Activated CD8-positive, alpha-beta memory T cell treated with anti-CD3 and anti-CD28 coated beads for 1 hour (primary cell): ENCODE measurements at places on chromosomes 2 and 18.

GRCh38 chr2:10324095-10324832 is 21.6 kb downstream of the HPCAL1 start:
- no peak for DNase-seq

DNA sequence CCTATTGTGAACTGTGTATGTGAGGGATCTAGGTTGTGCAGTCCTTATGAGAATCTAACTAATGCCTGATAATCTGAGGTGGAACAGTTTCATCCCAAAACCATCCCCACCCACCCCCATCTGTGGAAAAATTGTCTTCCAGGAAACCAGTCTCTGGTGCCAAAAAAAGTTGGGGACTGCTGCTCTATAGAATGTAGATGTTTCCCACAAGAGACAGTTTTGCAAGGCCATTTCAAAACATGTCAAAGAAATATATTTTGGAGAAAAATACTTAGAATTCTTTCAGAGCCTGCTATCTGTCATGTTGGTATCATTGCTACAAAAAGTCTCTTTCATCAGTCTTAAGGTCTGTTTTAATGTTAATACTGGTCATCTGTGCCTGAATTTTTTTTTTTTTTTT is 4.1 kb upstream of the SLC39A10 start:
- DNase-seq, result no peak

DNA sequence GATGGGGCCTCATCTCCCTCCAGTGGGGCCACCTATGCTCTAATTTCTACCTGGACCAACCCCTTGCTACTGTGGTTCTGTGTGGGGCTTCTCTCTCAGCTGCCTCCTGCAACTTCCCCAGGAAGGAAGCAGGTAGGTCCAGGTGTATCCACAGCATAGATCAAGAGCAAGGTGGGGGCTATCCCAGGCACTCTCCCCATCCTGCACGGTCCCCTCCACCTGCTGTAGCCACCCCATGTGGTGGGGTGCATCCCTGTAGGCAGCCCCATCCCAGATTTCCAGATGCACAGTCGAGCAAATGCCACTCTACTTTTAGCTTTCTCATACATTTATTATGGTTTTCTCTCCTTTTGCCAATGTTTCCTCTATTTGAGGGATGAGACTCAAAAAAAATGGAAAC is 156.1 kb downstream of the FBXO15 start:
- no peak for DNase-seq

- DNase-seq, result no peak
Measured at GRCh38 chr2:54429811-54430551, 26.1 kb upstream of the SPTBN1 start.

DNA sequence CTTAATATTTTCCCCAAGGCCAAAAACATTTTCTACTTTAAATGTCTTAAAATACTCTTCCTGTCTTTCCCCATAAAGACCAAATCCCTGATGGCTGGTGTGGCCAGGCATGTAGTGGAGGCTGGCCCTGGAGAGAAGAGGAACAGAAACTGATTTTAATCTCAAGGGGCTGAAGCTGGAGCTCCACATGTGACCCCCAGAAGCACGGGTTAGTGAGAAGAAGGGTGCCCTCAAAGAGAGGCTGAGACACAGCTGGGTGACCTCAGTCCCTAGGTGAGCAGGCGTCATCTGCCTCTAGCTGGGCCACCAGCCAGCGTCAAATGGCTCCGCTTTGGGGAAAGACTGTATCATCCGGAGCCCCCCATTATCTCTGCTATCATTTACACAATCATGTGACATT is 19.3 kb upstream of the TMEM18 start:
- DNase-seq, result no peak

DNA sequence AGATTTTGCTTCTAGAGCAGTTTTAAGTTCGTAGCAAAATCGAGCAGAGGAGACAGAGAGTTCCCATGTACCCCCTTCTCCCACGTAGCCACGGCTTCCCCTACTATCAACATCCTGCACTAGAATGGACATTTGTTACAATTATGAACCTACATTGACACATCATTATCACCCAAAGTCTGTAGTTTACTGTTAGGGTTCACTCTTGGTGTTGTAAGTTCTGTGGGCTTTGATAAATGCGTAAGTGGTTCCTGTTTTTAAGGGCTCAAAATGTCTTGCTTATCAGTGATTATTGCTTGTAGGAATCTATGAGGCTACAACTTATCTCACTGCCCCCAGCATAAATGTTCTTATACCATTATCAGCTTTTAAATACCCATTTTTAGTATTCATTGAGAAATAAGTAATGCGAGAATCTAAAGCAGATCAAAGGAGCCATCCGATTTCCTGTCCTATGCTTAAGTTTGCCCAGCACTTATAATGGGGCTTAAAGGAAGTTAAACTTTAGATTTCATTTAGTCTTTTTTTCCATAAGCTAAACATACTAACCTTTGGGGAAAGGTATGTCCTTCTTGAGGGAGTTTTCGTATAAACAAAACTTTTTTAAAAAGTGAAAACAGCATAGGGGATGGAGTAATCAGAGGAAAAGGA is 118.7 kb downstream of the HAUS1 start:
- DNase-seq, result no peak

DNA sequence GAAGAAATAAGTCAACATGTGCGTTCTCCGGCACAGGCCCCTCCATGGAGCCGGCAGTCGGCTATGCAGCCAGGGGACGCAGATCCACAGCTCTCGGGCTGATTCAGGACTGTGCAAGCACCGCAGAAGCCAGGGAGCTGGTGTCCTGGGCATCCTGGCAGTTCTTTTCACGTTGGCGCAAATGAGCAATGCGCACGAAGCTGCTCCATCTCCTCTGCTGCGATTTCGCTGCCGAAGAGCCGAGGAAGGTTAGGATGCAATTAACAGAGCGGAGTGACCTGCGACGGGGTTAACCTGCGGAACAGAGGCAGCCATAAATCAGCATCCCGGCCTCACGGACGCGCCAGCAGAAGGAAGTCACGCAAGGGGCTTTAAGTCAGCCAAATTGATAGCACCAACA is 107.1 kb upstream of the POU3F3 start:
- no peak for DNase-seq

DNA sequence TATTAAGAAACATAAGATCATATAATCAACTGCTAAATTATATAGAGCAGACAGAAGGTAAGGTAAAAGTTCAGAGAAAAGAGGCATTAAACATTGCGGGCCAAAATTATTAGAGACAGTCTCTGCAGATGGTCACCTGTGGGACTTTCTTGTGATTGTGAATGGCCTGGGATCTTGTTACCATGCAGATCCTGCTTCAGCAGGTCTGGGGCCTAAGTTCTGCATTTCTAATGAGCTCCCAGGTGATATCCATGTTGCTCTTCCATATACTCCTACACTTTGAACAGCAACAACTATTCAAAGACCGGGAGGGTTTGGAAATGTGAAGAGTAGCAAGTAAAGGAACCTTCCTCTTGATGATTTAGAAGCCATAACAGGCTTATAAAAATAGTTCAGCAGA is 8.5 kb upstream of the ETAA1 start:
- DNase-seq, result no peak

DNA sequence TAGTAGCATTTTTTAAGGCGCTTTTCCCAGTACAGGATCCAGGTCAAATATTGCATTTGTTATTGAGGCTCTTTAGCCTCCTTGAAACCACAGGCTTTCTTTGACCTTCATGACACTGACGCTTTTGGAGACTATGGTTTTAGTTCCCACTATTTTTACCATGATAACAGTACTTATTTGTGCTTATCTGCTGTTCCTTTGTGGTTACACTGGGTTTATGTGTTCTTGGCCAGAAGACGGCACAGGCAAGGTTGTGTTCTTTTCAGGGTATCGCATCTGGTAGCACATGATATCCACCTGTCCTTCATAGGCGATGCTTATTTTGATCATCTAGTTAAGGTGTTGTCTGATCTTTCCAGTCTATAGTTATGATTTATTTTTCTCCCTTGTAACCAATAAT is 16.8 kb upstream of the MBOAT2 start:
- DNase-seq, result no peak

DNA sequence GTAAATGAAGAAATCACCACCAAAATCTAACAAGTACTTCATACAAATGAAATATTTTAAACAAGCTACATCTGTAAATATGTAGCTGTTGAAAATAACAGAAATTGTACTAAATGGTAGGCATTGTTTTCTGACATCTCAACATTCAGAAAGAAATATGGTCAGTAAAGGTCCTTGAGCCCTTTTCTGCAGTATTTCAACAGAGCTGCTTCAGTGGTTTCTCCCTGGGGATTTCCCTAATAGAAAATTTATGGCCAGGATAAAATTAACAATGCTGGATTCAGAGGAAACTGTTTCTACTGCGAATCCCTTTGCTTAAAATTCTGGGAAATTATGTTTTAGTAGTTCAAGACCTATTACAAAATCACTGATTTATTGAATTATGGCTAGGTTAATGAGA is 256.6 kb downstream of the PIEZO2 start:
- DNase-seq, result no peak

GRCh38 chr18:515838-516237 is 15.3 kb upstream of the COLEC12 start:
- DNase-seq, result no peak

DNA sequence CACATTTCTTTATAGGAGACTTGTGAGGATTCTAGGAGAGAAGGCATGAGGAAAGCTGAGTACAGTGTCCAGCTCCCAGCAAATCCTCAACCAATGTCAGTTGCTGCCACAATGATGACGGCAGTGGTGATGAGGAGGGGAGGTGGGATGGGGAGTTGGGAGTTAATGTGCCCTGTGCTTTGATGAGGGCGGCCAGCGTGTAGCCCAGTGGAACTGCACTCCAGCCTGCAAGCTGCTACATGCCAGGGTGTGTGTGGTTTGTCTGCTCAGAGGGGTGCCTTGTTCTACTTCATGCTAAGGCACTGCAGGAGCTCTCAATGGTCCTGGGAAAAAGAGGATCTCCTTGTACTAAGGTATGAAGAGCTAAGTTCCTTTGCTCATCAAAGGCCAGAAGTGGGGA is 96.1 kb downstream of the MSH2 start:
- no peak for DNase-seq

DNA sequence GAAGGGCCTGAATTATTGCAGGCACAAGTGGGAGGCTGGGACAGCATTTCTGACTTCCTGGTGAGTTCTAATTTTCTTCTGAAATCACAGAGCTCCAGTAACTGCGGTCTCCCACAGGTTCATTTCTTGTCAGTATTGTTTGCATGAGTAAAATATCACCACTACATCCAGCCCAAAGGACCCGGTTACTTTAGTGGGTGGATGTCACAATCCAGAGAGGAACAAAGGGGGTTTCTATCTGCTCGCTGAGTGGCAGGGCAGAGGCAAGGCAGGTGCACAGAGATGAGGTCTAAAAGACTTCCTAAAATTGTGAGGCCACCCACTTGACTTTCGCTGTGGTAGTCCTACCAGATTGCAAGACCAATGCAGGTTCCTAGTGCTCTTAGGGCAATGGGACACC is 800.4 kb upstream of the ID2 start:
- DNase-seq, result no peak

- DNase-seq, result no peak
Measured at GRCh38 chr2:177633111-177633510, 240.5 kb downstream of the AGPS start.
